ENCODE measurements at places on chromosomes 16 and 17.
A peak's percentile ranks its signal among the peaks of the same experiment; 100 is the strongest.

DNA sequence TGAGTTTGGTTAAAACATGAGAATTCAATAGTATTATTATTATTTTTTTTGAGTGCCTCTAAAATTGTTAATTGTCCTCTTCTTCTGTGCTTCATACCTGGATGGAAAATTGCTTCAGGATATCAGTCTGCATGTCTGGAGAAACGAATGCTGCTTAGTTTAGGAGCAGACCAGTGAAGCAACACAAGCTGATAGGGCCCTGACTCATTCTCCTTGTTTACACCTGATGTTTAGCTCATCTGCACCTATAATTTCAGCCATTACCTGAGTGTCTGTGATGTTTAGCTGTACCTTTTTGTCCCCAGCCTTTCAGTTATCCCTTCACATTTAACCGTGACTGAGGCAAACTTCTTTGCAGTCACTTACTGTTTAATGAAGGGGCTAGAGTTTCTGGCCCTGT lies 14.8 kb downstream of the SNTB2 start:
- no peak for DNase-seq

DNA sequence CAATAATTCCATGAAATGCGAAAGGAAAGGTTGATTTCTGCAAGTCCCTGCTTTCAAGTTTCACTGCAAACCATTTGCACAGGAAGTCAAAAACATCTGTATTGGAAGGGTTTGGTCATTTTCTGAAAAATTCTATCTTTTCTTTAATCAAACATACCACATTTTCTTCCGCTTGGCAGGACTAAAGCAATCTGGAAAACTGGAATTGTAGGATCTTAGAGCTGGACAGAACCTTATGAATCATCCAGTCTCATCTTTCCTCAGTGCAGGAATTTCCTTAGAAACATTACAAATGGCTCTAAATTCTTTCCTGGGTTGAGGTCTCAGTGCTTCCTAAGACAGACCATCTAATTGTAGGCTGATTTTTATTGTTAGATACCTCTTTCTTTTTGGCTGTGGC lies 111.5 kb upstream of the ELAC2 start:
- no peak for DNase-seq

GRCh38 chr16:546909-547770 lies 13.1 kb upstream of the PRR35 start:
- peak; percentile 81 for DNase-seq

- DNase-seq, result no peak
Observed at GRCh38 chr16:90077240-90077756, at the start of gene PRDM7. Gene PRDM7, minus strand, starts transcription at chr16:90077331. Its CDS starts 1,421 bp downstream, at chr16:90075910.

DNA sequence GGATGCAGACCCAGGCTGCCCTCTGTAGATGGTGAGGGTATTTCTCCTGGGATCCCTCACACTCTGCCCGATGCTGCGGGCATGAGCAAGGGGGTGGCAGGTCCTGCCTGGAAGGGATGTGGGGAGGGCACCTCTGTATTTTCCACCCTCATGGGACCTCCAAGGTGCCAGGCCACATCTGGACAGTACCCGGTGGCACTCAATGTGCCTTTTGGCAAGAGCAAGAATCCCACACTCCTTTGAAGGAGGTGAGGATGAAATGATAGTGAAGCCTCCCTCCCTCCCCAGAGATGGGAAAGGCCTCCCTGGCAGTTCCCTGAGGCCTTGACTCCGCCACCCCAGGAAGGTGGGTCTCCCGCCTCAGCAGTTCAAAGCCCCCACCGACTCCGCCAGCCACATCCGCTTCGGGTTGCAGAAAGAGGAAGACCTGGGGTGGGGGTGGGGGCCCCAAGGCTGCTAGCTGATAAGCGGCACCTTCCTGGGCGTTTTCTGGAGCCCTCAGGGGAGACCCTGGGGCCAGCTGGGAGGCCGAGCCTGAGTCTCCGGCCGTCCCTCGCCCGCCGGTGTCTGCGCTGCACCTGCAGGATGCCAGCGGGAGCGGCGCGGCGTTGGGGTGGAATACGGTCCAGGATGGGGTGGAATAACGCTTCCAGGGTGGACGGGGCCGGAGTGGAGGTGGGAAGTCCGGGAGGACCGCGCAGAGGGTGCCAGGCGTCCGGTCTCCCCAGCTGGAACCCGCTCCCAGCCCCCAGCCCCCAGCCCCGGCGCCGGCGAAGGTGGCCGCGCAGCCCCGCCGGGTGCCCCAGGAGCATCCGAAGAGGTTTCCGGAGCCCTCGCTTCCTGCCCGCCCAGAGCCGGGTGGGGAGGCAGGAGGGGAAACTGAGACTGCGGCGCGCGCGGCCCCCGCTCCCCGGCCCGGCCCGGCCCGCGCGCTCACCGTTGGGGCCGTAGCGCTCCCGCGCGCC lies 718 bp downstream of the ATP2A3 start:
- DNase-seq, result no peak

DNA sequence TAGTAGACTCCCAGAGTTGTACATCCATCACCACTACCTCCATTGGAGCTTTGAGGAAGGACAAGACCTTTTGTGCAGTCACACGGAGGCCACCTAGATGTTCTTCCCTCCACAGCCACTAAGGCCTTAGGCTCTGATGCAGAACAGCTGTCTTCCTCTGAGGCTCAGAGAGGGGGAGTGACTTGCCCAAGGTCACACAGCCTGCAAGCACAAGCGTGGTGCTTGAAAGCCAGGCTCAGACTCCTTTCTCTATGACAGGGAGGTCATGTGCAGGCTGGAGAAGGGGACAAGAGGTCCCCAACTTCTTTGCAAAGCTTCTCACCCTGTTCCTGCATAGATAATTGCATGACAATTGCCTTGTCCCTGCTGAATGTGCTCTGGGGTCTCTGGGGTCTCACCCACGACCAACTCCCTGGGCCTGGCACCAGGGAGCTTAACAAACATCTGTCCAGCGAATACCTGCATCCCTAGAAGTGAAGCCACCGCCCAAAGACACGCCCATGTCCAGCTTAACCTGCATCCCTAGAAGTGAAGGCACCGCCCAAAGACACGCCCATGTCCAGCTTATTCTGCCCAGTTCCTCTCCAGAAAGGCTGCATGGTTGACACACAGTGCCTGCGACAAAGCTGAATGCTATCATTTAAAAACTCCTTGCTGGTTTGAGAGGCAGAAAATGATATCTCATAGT lies 12.7 kb downstream of the SCGB1C2 start:
- DNase-seq, result no peak

DNA sequence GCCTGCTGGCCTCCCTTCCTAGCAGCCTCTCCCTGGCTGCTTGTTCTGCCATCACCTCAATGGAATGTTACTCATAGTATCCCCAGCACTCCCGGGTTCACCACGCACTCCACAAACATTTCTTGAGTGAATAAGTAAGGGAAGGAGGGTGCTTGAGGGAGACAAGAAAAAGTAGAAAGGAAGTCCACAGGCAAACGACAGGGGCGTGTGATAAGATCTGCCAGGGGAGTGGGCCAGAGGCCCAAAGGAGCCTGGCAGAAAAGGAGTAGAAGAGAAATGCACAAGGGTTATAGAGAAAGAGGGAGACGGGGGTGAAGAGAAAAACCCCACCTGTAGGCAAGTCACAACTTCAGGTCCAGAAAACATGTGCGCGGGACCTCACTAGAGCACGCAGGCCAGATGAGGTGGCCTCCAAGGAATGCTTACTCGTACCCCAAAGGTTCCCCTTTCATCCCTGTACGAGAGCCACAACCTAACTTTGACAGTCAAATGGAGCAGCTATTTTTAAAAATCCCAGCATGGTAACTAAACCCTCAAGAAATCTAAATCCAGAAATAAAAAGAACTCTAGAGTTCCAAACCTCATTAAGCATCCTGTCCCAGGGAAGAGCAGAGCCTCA lies 6.6 kb downstream of the ZDHHC7 start:
- no peak for DNase-seq

- DNase-seq, result no peak
Observed at GRCh38 chr17:7220593-7221277, 997 bp downstream of the ACADVL start.

GRCh38 chr17:57724026-57724728 lies 20.9 kb downstream of the CCDC182 start:
- no peak for DNase-seq

DNA sequence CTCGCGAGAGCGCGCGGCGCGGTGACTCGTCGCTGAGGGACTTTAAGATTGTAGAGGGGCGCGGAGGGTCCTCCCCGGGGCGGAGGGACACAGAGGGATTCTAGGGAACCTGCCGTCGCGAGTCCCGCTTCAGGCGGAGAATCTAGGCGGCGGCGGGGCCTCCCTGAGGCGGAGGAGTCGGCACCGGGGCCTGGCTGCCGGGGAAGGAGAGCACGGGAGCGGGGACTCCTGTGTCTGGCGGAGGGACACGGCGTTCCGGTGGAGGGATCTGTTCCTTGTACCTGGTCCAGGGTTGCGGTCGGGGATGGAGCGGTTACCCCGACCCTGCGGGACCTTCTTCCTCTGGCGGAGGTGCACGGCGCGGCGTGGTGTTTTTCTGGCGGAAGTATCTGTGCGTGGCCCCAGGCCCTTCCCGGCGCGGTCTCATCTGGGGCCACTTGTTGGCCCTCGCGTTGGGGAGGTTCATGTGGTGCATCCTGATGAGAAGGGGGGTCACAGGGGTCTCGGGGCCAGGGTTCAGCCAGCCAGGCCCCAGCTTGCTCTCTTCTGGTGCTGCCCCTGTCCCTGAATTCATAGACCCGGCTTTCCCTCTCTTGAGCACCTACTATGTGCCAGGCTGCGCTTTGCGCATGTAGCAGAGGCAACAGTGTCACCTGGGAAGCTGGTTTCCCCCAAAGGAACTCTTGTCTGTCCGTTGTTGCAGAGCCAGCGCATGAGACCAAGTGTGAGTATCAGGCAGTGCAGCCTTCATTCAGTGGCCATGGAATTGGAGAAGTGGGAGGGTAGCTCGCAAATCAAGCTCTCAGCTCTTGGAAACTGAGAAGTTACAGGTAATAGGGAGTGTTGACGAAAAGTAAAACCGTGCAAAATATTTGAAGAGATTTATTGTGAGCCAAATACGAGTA lies 563 bp upstream of the ZKSCAN2 start:
- DNase-seq, result peak; percentile 87

DNA sequence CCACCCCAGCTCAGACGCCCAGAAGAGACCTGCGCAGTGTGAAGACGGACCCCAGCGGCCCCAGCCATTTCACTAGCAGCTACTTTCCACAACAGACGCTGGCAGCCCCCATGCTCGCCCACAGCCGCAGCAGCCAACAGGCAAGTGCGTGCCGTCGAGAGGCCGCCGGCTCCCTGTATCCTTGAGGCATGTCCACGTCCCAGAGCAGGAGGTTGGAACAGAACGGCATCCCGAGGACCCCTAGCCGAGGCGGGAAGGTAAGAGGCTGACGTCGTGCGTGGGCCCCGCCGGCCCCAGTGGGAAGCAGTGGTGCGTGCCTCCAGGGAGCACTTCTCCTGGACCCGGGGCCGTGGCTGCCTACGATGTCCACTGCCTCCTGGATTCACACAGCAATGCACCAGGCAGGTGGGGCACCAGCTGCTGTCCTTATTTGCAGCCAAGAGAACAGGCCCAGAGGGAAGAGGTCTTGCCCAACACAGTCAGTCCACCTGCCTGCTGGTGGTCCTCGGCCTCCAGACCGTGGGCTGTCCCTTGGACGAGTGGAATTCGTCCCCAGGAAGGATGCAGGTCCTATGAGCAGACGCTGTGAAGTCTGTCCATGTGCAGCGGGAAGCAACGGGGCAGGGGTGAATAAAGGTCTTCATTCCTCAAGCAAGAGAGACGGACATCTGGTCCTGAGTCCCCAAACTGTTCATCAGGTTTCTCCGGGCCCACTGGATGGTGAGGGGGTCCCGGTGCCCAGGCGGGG lies 38.5 kb downstream of the SLC7A5 start:
- no peak for DNase-seq

- no peak for DNase-seq
Observed at GRCh38 chr17:80742091-80742490, 197.5 kb downstream of the RPTOR start.

- no peak for DNase-seq
Observed at GRCh38 chr17:81118308-81119221, 46.7 kb upstream of the PVALEF start.

DNA sequence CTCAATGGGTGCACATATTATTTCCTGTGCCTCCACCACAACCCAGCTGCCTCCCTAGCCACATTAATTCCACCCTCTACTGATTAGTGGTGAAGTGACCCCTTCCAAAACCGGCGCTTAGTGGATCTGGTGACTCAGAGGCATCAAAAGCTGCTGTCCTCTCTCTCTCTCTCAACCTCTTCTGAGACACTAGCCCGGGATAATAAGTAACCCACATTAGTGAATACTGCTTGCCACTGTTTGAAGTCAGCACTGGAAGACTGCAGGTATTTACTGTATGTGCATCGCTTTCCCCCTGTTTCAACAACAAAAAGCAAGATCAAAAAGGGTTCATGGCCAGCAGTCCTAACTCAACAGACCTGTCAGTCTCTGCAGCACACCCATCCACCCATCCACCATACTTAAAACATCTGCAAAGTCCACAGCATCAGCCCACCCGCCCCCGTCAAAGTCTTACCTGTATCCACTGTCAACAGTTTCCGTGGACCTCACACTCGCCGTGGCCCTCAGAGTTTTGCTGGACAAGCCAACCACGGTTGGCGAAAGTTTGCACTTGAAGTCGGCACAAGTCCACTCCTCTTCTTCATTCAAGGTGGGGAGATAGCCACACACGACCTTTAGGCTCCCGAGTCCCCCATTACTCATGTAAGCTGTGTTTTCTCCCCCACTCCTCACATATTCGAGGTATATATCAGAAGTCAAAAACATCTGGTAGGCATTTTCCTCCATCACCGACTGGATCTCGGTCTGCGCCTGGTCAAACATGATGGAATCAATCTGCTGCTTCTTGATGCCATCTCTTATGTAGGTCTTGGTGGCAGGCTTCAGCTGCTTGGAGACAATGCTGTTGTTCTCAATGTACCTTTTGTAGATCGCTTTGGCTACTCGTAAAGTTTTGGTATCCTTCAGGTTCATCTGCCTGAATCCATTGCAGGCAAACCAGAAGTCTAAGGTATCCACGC lies 3.8 kb downstream of the AXIN2 start:
- DNase-seq, result no peak

Measured in NCI-H1436 (cell line).